ENCODE measurements at places on chromosomes 4 and X.

- DNase-seq, result no peak
Measured at GRCh38 chr4:171985129-171985528, 171.9 kb downstream of the GALNTL6 start.

GRCh38 chr4:95219109-95219508, 329.7 kb downstream of the UNC5C start:
- no peak for DNase-seq

- no peak for DNase-seq
Measured at GRCh38 chr4:171601091-171601490, 212.1 kb upstream of the GALNTL6 start.

DNA sequence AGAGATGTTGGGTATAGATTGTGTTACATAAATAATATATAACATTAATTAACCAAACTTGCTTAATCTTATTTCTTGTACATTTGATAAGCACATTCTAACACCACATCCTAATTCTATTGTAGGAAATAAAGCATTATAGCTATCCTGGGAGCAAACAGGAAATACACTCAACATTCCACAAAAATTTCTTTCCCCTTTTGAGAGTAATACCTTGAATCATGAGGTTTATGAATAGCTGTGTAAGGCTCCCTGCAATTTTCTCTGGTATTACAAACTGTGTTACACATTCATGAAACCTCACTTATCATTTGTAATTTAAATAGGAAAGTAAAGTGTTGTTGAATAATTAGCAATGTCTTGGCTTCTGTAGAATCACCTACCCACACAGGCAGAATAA, 95.1 kb downstream of the TMEM47 start:
- no peak for DNase-seq
